Tibial nerve (tissue), 4 donors: ENCODE measurements at places on chromosomes 6 and 20. TPM values are rescaled to one million over a fixed set of nuclear protein-coding genes. Genes with fewer than 3 reads are reported as not detected.
A peak's percentile ranks its signal among the peaks of the same experiment; 100 is the strongest.

DNA sequence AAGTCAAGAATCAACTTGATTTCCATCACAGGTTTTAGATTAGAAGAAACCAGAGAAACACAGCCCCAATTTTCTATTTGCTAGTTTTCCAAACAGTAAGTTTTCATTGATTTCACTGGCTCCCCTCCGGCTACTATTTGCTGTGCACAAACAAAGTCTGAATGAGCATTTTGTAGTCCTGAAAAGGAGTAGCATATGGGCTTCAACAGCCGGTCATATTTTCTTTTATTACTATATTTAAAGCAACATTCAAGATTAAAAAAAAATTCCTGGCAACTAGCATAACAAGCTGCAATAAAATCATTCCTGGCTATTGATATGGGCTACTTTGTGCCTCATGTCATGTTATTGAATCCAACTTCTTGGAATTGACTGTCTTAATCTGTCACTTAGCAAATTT, 48.3 kb downstream of the CARMIL1 start:
- H3K4me3 ChIP-seq: no peak overlapping the region
- no peaks in the 10 kb centered on the region for H3K36me3 ChIP-seq
- H3K4me1 ChIP-seq: no peaks in the 10 kb centered on the region
- no peak for DNase-seq

DNA sequence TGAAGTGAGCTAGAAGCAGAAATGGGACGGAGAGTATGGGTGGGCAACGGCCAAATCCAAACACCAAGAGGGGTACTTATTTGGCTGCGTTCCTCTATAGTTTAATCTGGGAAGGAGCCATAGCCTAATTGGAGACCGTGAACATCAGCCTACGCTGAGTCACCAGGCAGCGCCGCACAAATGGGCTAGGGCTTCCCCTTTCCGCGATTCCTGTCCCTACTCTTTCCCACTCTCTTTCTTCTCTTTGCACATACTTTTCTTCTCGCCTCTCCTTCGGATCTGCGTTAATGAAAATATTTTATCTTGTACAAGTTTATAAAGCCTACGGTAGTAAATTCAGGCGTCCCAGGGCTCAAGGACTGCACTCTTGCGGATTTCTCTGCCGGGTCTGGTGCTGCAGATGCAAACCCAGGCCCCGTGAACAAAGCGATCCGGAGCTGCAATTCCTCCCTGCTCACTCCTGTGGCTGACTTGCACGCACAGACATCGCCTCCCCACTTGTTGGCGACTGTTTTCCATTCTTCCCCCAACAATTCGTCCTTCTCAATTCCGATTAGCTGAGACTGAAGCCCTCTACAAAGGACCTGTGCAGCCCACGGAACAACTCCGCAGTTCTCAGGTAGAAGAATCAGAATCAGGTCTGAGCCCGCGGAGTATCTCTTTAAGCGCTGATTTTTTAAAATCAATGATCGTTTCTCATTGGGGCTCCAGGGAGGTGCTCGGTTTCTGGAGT, 4.2 kb upstream of the TBX18 start:
- H3K27ac ChIP-seq: peak overlapping the region; percentile 17
- H3K27me3 ChIP-seq: no peaks in the 10 kb centered on the region
- no peaks in the 10 kb centered on the region for H3K36me3 ChIP-seq
- peak; percentile 37 for DNase-seq
- H3K4me3 ChIP-seq: peak overlapping the region; percentile 47
- H3K4me1 ChIP-seq: peaks cover 5% of the 10 kb centered on the region

Gene C20orf204
- total RNA-seq: 1.7 TPM

Gene REM1
- total RNA-seq: 12.0 TPM

Gene HLA-G
- not detected for total RNA-seq

Gene PLA2G7
- total RNA-seq: not detected

DNA sequence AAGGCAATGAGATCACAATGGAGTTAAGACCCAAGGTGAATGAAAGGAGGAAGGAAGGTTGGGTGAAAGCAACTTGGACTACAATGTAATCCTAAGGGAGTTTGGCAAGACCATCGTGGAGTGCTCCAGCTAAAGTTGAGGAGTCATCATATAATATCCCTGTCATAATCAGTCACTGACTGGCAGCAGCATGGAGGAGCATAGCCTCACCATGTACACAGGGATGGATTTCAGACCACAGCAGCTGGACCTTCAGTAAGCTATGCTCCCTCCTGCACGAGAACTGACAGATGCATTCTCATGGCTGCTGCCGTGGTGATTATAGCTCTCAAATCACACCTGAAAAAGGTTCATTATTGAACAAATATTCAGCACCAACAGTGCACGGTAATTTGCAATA, 43.0 kb downstream of the GOPC start:
- no peak overlapping the region for H3K4me3 ChIP-seq
- no peak overlapping the region for H3K27ac ChIP-seq

- H3K36me3 ChIP-seq: no peaks in the 10 kb centered on the region
- no peak overlapping the region for H3K27ac ChIP-seq
- DNase-seq: no peak
- no peak overlapping the region for H3K4me3 ChIP-seq
Measured at GRCh38 chr6:23228439-23229024, 659.2 kb downstream of the HDGFL1 start.

DNA sequence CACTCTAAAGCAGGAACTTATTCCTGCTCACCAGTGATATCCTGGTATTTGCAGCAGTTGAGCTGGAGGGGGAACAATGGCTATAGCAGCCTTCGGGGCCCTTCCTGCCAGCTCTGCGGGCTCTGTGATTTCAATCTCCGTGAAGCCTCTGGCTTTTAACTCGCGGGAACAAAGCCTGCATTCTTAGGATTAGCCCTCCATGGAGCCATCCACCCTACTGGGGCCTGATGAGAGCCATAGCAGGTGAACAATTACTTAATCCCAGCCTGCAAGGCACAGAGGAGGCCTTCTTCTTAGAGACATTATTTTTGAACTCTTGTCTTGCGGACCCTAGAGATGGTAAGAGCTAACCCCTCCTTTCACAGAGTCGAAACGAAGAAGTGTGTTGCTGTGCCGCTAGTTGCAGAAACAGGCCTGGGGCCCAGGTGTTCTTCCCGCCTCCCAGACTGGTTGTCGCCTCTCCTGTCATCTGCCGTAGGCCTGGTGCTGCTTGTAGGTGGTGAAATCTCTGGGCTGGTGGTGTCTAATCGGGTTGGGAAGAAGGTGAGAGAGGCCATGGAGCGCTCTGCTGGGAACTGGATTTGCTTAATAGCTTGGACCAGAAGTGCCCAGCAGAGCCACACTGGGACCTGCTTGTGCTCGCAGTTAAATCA, 9.7 kb downstream of the GHRH start:
- peaks cover 7% of the 10 kb centered on the region for H3K4me1 ChIP-seq
- H3K4me3 ChIP-seq: no peak overlapping the region
- no peak for DNase-seq
- H3K36me3 ChIP-seq: no peaks in the 10 kb centered on the region
- no peaks in the 10 kb centered on the region for H3K27me3 ChIP-seq

- no peaks in the 10 kb centered on the region for H3K36me3 ChIP-seq
- H3K27ac ChIP-seq: peak overlapping the region; percentile 22
- DNase-seq: peak; percentile 22
- no peaks in the 10 kb centered on the region for H3K27me3 ChIP-seq
Measured at GRCh38 chr6:15299430-15300131, 53.7 kb downstream of the JARID2 start.

Gene VPS52
- 45.6 TPM for total RNA-seq

Gene NHLRC1
- total RNA-seq: 3.9 TPM

Gene PKIB
- 0.90 TPM for total RNA-seq

GRCh38 chr6:153392156-153392555, 261.1 kb upstream of the RGS17 start:
- no peaks in the 10 kb centered on the region for H3K4me1 ChIP-seq
- H3K27ac ChIP-seq: no peak overlapping the region
- H3K4me3 ChIP-seq: no peak overlapping the region
- H3K36me3 ChIP-seq: no peaks in the 10 kb centered on the region

DNA sequence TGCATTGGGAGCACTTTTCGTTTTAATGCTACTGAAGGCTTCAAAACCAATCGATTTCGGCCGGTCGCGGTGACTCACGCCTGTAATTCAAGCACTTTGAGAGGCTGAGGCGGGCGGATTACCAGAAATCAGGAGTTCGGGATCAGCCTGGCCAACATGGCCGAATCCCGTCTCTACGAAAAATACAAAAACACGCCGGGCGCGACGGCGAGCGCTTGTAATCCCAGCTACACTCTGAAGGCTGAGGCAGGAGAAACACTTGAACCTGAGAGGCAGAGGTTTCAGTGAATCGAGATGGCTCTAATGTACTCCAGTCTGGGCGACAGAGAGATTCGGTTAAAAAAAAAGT, 58.4 kb downstream of the TRIM38 start:
- peaks cover 31% of the 10 kb centered on the region for H3K4me1 ChIP-seq
- peak overlapping the region; percentile 76 for H3K4me3 ChIP-seq
- H3K27me3 ChIP-seq: no peaks in the 10 kb centered on the region
- H3K36me3 ChIP-seq: no peaks in the 10 kb centered on the region
- peak overlapping the region; percentile 99 for H3K27ac ChIP-seq
- no peak for DNase-seq

Gene GTPBP2
- 38.6 TPM for total RNA-seq

Gene TRIM15
- not detected for total RNA-seq
